Small intestine (tissue), 16 donors: ENCODE measurements at places on chromosomes 12 and 14.

DNA sequence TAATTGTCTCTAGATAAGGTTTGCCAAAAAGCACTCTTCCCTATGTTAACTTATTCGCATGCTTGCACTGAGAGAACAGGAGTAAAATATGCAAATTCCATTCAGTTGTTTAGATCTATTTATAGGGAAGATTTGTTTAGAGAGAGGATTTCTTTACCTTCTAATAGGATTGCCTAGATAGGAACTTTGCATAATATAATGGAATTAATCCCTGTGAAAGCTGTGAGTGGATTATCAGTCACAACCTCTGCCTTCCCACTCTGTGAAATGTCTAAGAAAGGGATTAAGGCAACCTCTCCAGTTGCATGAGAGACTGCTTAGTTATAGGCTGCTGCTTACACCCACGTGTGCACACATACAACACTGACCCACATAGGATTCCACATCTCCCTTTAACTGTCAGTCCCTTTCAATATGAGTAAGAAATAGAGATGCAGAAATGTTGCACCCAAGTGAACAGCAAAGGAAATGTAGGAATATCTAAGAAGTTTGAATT is 83.2 kb downstream of the ALG10B start:
- no peak for DNase-seq

DNA sequence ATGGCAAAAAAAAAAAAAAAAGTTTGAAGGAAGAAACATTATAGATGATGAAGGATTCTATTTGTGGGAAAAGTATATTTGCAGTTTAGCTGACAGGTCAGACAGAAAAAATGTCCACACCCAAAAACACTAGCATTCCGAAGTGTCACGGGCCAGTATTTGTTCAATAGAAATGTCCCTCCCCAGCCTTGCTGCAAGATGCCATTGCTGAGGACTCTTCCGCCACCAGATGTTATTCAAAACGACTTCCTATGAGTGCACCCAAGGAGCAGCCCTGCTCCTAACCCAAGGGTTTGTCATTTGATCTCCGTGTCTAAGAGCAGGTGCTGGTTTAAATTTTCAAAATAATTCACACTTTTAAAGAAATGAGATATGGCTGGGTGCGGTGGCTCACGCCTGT is 163.1 kb downstream of the GCH1 start:
- DNase-seq, result no peak

- no peak for DNase-seq
These were observed 157.4 kb upstream of the FKBP4 start for GRCh38 chr12:2637371-2637770.

GRCh38 chr12:53795927-53796326 is 44.1 kb upstream of the CISTR start:
- no peak for DNase-seq

- no peak for DNase-seq
These were observed 728.2 kb downstream of the GALC start for GRCh38 chr14:87264796-87265195.

- DNase-seq, result no peak
These were observed 40.9 kb downstream of the ATL1 start for GRCh38 chr14:50600849-50601248.

DNA sequence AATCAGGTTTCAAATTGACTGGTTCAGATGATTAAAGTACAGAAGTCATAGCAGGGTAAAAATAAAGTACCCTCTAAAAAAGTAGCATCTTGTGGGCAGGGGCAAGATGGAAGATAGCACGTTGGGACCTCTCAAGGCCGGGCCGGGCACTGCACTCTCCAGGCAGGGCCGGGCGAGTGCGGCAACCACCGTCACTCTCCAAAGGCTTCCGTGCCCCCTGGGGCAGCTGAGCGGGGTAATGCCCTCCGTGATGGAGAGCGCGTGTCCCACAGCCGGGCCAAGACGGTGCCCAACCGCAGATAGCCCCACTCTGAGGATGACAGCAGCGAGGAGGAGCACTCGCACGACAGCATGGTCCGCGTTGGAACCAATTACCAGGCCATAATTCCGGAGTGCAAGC is 8.6 kb upstream of the PLXNC1 start:
- no peak for DNase-seq

- DNase-seq, result no peak
These were observed 48.4 kb upstream of the PTPRO start for GRCh38 chr12:15273896-15274295.

- peak; percentile 36 for DNase-seq
These were observed 9.6 kb upstream of the FOXG1 start for GRCh38 chr14:28756884-28757570.

- no peak for DNase-seq
These were observed 6.7 kb upstream of the SLC41A2 start for GRCh38 chr12:104964856-104965205.

- no peak for DNase-seq
These were observed 46.6 kb upstream of the ZDHHC17 start for GRCh38 chr12:76717314-76717713.

- peak; percentile 47 for DNase-seq
These were observed 2.0 kb upstream of the LRP1-AS start for GRCh38 chr12:57149245-57149900.

GRCh38 chr14:105455766-105456660 is 18.6 kb upstream of the CRIP2 start:
- peak; percentile 57 for DNase-seq

- DNase-seq, result no peak
These were observed 62.5 kb upstream of the DUSP6 start for GRCh38 chr12:89414851-89415250.

DNA sequence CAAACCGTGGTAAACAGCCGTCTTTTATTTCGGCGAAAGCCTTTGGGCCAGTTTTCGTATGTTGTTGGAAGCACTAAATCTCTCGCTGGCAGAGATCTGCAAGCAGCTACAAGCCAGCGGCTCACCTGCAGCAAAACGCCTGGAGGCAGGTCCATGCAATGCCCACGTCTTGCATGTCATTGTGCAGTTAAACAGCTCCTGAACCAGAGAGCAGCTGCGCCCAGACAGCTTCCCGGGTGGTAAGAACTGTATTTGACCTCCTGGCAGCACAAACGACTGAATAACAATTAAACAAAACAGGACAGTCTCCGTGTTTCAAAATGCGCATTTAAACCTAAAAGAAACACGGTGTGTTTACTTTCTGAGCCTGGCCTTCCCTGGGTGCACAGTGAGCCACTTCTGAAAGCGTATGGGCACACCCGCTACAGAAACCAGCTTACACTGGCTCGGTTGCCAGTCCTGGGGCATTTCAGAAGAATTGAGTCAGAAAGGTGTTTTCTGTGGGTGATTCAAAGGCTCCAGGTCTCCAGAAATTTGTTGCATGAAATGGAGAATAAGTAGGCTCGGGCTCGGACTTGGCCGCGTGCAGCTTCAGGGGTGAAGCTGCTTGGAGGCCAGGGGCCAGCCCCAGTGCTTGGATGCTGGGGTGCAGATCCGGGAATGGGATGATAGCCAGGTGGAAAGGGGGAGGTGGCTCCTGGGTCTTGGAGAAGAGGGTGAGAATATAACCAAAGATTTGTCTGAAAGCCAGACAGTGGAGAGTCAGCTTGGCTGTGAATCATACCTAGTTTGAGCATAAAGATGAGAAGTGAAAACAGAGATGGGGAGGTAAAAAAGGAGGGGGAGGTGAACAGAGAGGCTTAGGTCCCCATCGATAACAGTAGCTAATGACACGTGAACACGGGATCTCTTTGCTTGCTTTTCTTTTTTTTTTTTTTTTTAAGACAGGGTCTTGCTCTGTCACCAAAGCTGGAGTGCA is 24.9 kb upstream of the FZD10 start:
- DNase-seq, result no peak

DNA sequence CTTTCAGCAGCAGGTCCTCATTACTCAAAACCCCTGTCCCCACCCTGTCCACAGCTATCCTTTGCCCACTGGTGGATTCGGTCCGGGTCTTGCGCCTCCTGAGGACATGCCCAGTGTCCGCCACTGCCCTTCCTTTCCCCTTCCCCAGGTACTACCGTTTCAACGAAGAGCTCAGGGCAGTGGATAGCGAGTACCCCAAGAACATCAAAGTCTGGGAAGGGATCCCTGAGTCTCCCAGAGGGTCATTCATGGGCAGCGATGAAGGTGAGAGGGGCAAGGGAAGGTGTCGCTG is 8.7 kb downstream of the MMP14 start:
- no peak for DNase-seq

GRCh38 chr14:19771895-19772430 is 1.3 kb upstream of the OR4M1 start:
- no peak for DNase-seq

- DNase-seq, result peak; percentile 67
These were observed 148.7 kb downstream of the ANO2 start for GRCh38 chr12:5796171-5796958.

- no peak for DNase-seq
These were observed 25.1 kb upstream of the ATP2B1 start for GRCh38 chr12:89733579-89734201.

GRCh38 chr12:93002293-93003054 is 73.4 kb upstream of the EEA1 start:
- no peak for DNase-seq

GRCh38 chr12:49903351-49903699 is 375 bp downstream of the FAIM2 start:
- no peak for DNase-seq

DNA sequence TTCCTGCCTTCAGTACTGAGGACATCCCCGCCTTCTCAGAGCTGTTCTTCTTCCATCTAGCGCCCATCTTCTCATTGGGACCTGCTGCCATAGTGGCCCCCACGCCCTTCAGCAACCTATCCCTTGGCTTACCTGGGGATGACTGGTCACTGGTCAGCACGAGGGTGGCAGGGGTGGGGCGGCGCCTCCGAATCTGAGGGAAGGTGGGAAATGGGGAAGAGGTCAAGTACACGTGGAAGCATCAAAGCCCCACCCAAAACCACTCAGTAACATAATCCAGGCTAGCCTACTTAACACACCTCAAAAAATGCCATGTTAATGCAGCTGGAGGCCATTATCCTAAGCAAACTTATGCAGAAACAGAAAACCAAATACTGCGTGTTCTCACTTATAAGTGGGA is 4.3 kb downstream of the PPP1R1A start:
- DNase-seq, result no peak

GRCh38 chr12:128911861-128912260 is 58.6 kb downstream of the GLT1D1 start:
- DNase-seq, result no peak

- DNase-seq, result no peak
These were observed 119.7 kb downstream of the SLC25A47 start for GRCh38 chr14:100442498-100443490.

DNA sequence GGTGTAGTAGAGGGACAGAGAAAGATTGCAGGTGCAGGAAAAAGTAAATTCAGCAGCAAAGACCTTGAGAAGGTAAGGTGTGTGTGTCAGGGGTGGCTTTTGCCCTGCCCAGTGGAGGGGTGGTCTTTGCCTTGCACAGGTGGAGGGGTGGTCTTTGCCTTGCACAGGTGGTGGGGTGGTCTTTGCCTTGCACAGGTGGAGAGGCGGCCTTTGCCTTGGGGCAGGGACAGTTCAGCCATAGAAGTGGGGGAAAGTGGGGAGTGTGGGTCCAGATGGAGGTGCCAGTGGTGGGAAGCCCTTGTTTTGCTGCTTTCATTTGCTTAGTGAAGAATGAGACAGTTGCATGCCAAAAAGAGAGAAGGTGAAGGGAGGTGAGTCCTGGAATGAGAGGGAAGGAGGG is 65.7 kb downstream of the PRMT8 start:
- no peak for DNase-seq

- DNase-seq, result no peak
These were observed 1.8 kb upstream of the AHNAK2 start for GRCh38 chr14:104979758-104980610.

- no peak for DNase-seq
These were observed 22.5 kb downstream of the SLC35E3 start for GRCh38 chr12:68768431-68768939.

GRCh38 chr12:546920-547845 is 87.4 kb downstream of the B4GALNT3 start:
- peak; percentile 79 for DNase-seq

DNA sequence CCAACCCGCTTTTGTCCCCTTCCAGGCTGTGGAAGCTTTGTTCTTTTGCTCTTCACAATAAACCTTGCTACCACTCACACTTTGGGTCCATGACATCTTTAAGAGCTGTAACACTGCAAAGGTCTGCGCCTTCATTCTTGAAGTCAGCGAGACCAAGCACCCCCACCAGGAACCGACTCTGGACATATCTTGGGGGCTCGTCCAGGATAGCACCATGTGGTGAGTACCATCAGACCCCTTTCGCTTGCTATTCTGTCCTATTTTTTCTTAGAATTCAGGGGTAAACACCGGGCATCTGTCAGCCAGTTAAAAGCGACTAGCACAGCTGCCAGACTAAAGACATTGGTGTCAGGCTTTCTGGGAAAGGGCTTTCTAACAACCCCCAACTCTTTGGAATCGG is 137.6 kb upstream of the PPFIA2 start:
- DNase-seq, result no peak

- DNase-seq, result no peak
These were observed 19.3 kb downstream of the CPM start for GRCh38 chr12:68913682-68914081.

DNA sequence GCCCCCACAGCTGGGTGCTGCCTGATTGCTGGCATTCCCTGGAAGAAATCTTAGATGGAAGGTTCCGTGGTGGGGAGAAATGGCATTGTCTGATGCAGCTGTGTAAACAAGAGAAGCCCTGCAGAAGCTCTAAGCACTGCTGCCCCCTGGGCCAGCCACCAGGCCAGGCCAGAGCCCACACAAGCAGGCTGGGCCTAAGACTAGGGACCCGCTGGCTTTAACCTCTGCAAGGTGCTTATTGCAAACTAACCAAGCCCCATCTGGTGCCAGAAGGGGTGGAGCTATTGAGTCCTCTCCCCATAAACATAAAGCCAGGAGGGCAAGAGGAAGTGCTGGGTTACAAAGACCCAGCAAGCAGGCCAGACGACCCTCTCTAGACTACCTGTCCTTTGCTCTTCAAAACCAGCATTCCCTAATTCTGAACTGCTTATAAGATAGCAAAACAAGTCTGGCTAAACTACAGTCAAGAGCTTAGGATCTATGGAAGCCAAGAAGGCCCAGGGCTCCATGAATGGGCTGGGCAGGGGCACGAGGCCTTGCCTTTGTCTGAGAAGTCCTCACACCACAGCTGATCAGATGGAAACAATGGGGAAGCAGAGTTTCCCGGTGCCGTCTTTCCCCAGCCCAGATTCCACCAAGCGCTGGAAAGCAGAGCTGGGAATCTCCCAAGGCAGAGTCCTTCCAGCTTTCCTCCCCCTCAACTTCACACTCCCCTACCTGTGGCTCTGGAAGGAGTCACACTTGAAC is 28.8 kb downstream of the P2RX4 start:
- DNase-seq, result no peak

DNA sequence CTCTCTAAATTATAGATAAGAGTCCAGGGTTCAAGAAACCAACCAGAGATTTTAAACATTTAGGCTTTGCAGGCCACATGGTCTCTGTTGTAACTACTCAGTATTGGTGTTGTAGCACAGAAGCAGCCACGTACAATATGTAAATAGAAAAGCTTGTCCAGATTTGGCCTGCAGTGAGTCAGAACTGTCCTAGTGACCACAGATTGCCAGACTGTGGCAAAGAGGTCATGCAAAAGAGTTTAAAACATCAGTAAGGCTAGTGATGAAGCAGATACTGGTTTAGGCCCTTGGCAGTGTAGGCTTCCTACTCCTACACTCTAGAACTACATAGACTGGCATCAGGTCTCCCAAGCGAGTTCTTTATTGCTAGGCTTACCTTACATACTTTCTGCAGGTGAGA is 117.6 kb upstream of the GARIN6 start:
- DNase-seq, result no peak

- no peak for DNase-seq
These were observed 41.4 kb upstream of the IGF1 start for GRCh38 chr12:102521662-102522277.
